C1 segment of cervical spinal cord (tissue), 14 donors: ENCODE measurements at places on chromosomes 2 and 18.
A peak's percentile ranks its signal among the peaks of the same experiment; 100 is the strongest.

DNA sequence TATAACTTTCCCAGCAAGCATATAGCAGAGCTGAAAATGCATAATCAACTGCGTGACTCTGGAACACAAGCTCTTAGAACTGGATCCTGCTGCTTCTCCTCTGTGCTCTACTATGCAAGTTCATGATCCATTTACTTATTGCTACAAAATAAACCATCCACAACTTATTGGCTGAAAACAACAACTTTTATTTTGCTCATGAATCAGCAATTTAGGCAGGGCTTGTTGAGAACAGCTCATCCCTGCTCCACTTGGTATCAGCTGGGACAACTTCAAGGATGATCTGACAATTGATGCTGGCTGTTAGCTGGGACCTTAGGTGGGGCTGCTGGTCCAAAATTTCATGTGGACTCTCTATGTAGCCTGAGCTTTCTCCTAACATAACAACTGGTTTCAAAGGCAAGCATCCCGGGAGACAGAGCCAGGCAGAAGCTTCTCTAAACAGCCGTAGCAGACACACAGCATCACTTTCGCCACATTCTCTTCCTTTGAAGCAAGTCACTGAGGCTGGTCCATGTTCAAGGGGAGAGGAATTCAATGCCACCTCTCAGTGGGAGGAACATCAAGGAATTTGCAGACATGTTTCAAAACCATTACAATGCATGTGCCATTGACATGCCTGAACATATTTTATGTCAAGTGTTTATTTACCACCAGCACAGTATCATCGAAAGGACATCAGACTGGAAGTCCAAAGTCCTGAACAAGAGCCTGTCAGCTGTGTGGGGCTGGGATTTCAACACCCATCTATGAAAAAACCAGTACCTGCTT, 153.1 kb upstream of the PKDCC start:
- DNase-seq = no peak

DNA sequence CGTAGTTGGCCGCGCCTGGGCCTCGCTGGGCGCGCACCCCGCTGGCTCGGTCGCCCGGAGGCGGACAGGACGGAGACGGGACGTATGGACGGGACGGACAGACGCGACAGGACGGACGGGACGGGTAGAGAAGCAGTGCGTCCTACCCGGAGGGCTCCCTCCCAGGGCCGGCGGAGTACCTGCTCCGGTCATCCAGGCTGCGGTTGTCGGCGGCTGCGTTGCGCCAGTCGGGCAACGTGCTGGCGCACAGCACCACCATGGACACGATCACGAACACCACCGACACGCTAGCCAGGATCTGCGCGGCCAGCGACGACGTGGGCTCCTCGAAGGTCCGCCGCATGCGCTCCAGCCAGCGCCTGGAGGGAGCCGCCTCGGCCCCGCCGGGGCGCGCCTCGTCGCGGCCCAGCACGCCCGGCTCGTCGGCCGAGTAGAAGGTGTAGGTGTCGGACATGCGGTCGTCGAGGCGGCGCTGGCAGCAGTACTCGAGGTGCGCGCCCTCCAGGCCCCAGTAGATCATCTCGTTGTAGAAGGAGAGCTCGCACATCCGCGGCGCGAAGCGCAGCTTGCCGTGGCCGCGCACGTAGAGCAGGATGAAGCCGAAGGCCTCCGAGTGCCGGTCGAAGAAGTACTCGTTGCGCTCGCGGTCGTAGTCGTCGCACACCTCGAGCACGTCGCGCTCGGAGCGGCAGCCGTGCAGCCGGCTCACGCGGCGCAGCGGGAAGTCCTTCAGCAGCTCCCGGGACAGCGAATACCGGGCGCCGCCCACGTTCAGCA, 903 bp downstream of the KCNG3 start:
- DNase-seq = no peak

DNA sequence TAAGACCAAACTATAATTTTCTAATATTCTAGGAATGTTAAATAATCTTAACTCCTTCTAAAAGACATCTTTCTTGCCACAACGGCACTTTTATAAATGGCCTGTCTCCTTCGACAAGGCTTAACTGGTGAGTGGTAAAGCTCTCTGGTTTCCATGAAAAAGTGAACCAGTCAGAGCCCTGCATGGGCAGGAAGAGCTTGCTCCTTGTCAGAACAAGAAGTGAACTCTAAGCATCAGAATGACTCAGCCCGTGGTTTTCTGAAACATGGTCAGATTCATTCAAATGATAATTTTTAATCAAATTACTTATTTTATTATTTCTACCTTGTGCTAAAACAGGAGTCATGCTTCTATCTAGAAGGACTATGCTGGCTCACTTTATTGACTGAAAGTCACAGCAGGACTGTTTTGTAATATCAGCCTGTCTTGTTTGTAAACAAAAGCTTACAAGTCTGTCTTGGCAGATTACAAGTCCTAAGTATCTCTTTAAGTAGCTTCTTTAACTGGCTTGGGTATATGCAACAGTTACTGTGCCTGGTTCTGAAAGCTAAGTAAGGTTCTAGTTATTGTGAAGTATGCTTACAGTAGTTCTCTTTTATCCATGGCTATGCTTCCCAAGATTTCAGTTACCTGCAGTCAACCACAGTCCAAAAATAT, 245.4 kb downstream of the NAPG start:
- no peak for DNase-seq

DNA sequence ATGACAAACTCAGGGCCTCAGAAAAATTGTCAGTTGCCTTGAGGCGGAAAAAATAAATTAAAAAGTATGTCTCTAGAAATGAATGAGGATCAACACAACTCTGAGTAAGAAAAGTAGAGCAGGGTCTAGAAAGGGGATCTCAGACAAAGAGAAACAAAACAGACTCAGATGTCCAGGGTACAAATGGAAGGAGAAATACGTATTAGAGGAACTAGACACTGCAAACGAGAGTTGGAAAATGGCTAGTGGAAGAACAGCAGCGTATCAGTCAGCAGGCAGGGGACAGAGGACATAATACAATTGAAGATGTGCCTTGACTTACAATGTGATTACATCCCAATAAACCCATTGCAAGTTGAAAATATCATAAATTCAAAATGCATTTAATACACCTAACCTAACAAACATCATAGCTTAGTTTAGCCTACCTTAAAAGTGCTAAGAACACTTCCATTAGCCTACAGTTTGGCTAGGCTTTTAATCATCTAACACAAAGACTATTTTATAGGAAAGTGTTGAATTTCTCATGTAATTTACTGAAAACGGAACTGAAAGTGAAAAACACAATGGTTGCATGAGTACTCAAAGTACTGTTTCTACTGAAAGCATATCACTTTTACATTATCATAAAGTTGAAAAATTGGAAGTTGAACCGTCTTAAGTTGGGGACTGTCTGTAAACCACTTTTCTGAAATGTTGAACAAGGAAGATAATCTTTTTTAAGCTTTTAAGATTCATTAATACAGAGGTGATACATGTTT, 182.8 kb downstream of the NBAS start:
- DNase-seq = no peak

DNA sequence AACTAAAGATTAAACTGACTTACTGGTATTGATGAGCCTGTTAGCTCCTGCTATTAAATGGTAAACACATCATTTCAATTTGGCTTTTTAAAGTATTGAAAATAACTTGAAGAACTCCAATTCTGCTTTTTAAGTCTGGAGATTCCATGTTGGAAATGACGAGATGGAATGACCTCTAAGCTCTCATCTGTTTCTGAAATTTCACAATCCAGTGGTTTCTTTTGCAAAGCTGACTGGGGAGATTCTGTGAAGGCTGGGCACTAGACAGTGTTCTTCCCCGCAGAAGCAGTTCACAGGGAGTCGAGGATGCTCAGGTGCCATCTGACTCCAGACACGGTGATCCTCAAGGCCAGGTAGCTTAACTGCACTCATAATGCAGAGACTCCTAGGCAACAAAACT, 44.7 kb downstream of the DHRS9 start:
- no peak for DNase-seq

DNA sequence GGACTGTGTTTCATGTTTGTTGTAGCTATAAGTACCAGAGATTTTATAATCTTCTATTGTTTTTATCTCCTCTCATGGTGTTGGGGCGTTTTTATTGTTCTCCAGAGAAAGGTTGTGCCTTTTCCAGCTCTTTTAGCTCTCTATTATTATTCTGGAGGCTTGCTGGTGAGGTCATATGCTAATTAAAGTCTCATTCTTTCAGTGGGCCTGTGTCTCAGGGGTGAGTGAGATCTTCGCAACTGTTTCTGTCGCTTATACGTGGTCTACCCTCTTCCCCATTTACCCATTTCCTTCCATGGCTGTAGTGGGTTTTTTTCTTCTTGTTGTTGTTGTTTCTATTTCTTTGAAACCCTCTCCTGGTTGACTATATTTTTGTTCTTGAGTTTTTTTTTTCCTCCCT, 584.9 kb downstream of the TMEM182 start:
- no peak for DNase-seq

DNA sequence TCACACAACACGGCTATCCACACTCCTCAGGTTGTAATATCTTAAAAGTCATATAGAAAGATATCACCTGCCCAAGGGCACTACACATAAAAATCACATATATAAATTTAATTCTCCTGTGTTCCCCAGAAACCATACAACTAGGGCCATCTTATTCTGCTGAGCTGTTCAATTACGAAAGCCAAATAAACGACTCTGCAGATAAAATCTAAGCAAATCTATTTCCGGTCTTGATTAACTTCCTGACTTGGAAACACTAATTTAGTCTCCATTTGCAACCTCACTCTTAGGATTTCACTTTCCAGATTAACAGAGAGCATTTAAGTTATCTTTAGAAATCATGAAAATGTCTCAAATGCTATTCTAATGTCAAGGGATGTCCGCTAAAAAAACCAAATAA, 23.9 kb upstream of the STK17B start:
- DNase-seq = no peak

- DNase-seq = no peak
Observed at GRCh38 chr18:568731-569130, 11.4 kb upstream of the CETN1 start.

DNA sequence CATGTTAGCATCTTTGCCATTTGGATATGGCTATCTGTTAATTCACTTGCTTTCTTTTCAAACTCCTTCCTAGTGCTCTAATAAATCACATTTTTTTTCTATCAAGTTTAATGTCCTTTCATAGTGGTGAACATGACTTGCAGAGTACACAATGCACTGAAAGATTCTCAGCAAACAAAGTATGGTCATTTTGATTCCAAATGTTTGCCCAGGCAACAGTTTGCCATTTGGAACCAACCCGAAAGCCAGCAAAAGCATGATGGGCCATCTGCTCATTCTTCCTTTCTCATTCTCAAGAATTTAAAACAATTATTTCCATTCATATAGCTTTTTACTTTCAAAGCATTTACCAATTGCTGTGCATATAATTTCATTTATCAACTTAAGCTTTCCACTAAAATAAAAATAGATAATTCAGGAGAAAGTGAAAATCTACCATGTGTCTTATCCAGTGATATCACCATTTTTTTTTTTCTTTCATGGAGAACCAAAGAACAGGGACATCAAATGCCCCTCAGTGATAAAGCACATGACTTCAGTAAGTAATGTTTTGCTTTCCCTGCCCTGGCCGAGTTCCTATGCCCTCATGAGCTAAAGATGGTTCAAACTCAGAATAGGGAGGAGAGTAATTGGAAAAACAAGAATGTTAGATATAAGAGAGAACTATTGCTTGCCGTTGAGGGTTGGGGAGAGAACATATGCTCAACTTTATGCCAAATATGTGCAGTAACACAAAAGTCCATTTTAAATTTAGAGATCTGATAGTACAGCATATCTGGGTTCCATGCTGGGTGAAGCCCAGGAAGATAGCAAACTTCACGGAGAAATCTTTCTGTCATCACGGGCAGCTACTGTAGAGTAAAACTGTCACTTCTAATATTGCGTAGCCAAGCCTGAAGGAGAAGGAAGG, 62.1 kb downstream of the HNMT start:
- DNase-seq = no peak

DNA sequence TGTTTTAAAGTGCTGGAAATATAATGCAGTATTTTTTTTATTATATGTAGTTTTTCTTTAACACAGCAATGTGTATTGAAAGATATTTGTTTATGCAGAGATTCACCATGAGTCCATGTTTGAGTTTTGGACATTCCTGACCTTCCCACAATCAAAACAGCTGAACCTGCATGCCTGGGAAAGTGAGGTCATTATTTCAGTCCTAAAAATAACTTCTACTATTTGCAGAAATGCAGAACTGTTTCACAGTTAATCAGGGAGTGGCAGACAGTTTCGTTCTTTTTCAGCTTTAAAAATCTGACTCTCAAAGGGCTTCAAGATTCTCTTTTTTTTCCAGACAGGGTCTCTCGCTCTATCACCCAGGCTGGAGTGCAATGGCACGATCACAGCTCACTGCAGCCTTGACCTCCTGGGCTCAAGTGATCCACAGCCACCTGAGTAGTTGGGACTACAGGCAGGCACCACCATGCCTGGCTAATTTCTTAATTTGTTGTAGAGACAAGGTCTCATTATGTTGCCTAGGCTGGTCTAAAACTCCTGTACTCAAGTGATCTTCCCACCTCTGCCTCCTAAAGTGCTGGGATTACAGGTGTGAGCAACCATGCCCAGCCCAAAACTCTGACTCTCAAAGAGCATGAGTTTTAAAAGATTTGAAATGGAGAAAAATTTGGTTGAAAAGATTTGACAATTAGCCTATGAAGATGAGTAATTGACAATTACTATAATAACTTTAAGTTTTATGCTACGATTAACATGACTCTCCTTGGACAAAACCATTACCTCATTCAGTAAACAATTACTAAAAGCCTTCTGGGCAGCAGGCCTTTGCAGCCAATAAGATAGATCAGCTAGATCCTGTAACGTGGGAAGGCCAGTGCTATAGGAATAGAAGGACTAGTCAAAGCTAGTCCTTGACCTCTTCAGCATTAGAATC, 5.0 kb upstream of the MYL12B start:
- DNase-seq = no peak

DNA sequence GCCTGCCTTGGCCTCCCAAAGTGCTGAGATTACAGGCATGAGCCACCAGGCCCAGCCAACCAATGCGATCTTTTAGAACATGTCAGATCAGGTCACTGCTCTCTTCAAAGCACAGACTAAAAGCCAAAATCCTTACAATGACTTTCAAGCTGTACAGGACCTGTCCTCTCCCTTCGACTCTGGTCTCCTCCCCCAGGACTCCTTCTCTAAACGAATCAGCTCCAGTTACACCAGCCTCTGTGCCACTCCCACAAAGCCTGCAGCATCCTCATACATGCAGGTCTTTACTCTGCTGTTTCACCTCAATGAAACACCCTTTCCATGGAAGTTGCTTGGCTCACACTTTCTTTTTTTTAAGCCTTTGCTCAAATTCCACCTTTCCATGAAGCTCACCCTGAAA, 436.0 kb downstream of the METTL4 start:
- no peak for DNase-seq

GRCh38 chr2:191790737-191791136, 56.2 kb downstream of the CAVIN2 start:
- no peak for DNase-seq

- no peak for DNase-seq
Observed at GRCh38 chr18:6792391-6792790, 62.9 kb downstream of the ARHGAP28 start.

- DNase-seq = no peak
Observed at GRCh38 chr2:167157523-167157922, 269.2 kb downstream of the XIRP2 start.

- DNase-seq = no peak
Observed at GRCh38 chr2:229059331-229060033, 211.6 kb downstream of the PID1 start.

- DNase-seq = no peak
Observed at GRCh38 chr18:12751891-12752290, 49.0 kb downstream of the PSMG2 start.

GRCh38 chr2:239208465-239209180, 192.2 kb downstream of the HDAC4 start:
- DNase-seq = no peak

GRCh38 chr18:49597157-49597931, 35.5 kb downstream of the LIPG start:
- DNase-seq = peak; percentile 62
